ENCODE measurements at places on chromosomes 2 and 18.

DNA sequence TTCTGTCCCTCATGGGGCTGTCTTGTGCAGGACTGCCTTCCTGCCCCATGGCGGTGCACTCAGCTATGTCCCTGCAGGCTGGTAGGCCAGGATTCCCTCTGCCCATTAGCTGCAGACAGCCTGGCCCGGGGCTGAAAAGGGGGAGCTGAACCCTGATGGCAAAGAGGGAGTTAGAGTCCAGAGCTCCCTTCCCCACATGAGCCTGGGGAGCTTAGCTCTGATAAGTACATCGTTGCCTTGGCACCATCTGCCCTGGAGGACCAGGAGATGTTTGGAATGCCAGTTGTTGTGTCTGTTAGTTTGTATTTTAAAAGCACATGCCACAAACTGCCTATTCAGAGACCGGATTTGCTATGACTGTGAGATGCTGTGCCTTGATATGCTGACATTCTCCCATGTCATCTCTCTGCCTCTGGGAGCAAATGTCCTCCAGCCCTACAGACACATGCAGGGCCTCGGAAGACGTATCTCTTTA is 65.1 kb upstream of the AFF3 start:
- DNase-seq = no peak

DNA sequence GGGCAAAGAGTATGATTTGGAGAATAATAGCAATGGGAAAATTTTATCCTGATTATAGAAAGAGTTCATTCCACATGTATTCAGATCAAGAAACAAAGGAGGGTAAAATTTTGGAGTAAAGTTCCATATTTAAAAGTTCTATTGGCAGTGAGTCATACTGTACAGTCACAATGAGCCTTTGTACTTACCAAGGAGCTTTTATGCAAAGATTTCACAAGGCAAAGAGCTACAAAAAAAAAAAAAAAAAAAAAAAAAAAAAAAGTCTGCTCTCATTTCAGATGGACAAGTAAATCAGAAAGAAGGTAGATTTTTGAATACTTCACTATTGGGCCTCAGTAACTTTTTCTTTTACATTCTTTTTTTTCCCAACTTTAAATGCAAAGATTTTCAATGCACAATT is 1802.2 kb upstream of the PIK3C3 start:
- DNase-seq = no peak

- DNase-seq = no peak
Observed at GRCh38 chr2:85959185-85959584, 70.4 kb upstream of the ST3GAL5 start.

- no peak for DNase-seq
Observed at GRCh38 chr2:114040826-114041225, 150.9 kb downstream of the ACTR3 start.

DNA sequence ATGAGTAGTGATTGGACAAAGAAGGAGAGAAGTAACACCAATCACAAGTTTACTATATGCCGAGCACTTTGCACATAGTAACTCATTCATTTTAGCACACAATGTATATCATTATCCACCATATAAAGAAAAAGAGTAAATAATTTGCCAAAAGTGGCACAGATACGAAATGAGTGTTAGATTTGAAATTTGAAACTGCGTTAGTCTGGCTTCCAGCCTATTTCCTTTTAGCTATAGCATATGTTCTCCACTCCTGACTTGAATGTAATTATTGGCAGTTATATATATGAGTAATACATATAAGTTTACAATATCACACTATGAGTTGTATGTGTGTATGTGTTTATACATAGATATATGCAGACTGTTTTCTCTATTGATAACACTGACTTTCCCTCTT is 98.6 kb downstream of the NOL4 start:
- DNase-seq = no peak

- no peak for DNase-seq
Observed at GRCh38 chr18:13179566-13180113, 38.9 kb upstream of the LDLRAD4 start.

DNA sequence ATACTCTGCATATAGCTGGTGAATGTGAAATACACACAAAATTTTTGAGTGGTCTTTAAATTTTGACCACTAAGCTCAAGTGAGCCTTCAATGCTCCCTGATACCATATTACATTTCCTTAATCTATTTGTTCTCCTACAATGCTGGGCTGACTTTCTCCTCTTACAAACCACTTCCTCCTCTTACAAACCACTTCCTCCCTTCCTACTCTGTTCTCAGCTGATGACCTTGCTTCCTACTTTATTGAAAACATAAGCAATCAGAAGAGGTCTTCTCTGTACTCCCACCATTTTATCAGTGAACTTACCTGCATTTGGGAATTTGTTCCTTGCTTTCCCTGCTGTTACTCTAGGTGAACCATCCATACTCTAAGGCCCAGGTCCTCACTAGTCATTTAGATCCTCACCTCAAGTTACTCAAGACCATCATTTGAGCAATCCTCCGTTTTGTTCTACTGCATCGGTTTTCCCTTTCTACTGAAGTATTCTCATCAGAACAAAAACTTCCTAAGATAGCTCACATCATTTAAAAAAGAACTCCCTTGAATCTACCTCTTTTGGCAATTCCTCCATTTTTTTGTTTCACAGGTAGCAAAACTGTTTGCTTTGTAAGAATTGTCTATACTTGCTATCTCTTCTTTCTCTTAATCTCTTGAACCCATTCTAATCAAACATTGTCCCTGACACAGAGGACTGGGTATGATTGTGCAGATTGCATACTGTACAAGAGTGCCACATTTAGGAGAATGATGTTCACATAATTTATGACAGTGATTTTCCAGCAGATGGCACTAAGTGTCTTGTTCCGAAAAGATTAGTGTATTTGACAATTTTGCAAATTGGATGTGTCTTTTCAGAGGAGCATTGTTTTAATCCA is 96.5 kb downstream of the EPB41L5 start:
- peak; percentile 9 for DNase-seq

DNA sequence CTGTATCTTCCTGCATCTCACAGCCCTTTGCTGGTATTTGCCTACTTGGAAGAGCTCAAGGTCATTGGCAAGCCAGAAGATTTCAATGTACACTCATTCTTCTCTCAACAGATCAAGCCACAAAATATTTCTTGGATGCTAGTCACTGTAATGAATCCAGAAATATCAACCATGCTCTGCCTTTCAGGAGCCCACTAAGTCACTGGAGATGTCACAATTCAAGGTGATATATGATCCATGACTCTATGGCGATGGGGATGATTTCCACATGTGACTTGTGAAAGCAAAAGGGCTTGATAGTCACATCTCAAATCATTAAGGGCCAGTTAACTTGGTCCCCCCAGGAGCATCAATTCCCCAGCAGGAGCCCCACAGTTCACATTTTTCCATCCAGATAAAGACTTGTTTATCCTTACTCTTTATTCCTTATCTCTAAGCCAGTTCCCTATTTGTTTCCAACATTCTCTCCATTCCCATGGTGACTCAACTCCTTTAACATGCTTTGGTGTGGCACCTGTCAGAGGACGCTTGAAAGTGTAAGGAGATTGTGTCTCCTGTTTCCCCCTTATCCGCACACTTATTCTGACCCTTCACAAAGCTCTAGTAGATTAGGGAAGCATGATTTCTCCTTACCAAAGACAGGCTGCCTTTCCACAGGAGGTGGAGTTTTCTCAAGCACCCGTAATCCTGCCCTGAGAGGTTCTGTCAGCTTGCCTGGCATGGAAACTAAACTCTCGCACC is 15.8 kb downstream of the PKDCC start:
- DNase-seq = no peak

DNA sequence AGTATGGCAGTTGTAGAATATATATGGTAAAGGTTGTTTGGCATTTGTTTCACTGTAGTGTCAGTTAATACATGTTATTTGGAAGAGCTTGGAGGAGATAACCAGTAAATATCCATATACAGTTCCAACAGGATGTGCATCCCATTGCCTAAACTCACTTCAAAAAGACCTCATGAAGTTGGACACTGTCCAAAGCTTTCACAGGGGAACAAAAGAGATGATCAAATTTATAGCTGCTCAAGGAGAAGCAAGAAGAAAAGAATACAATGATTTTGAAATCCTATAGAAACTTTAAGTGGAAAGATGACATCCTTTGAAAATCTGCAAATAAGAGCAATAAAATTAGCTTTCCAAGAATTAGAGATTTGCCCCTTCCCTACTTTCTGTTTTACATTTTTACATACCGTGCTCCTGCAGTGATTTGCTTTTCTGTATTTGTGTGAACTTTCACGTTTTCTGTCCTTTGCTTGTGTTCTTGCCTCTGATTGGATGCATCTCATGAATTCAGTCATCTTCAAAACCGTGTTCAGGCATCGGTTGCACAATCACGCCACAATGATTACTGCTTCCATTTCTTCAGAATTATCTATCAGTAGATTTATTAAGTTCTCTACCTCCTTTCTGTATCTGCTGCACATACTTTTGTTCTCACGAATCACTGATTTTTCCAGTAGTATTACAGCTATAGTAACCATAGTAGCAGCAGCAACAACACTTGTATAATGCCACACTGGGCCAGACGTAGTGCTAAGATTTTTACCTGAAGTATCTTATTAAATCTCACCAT is 83.8 kb downstream of the PARD3B start:
- DNase-seq = no peak

DNA sequence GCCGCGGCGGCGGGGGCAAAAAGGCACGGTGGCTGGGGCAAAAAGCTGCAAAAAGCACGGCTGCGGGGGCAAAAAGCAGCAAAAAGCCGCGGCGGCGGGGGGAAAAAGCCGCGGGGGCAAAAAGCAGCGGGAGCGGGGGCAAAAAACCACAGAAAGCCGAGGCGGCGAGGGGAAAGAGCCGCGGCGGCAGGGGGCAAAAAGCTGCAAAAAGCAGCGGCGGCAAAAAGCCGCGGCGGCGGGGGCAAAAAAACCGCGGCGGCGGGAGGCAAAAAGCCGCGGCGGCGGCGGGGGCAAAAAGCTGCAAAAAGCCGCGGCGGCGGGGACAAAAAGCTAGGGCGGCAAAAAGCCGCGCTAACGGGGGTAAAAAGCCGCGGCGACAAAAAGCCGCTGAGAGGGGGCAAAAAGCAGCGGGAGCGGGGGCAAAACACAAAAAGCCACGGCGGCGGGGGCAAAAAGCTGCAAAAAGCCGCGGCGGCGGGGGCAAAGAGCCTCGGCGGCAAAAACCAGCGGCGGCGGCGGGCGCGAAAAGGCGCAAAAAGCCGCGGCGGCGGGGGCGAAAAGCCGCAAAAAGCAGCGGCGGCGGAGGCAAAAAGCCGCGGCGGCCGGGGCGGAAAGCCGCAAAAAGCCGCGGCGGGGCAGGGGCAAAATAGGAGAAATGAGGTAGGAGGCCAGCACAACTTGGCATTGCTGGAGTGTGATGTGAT is 123.4 kb downstream of the ANKRD30BL start:
- no peak for DNase-seq

GRCh38 chr2:234961784-234962183 is 10.0 kb downstream of the SH3BP4 start:
- DNase-seq = no peak

- no peak for DNase-seq
Observed at GRCh38 chr2:210561475-210561874, 5.1 kb downstream of the CPS1 start.

- DNase-seq = no peak
Observed at GRCh38 chr2:120904830-120905234, 169.2 kb downstream of the GLI2 start.

DNA sequence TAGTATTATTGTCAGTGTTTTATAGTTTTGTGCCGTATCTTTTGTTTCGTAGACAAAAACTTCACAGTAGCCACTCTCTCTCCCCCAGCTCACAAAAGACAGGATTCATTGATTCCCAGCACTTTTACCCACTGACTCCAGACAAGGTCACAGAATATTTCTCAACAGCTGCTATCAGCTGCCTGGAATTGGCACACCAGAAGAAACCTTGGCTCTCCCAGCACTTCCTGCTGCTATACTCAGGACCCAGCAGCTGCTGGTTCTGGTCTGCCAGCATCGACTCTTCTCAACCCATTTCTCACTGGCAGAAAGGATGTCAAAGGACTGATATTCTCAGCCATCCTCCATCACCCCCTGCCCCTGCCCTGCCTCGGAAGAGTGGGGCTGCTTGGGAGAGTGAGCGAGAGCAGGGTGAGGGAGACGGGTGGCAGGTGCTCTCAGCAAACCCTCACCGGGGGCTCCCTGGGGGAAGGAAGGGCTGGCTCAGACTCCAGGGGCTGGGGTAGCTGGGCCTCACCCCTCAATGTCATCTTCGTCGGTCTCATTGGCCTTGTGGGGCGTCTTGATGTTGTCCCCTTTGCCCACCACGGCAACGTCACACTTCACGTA is 6.1 kb upstream of the OTOF start:
- DNase-seq = no peak

- DNase-seq = no peak
Observed at GRCh38 chr2:212618636-212619035, 80.0 kb upstream of the ERBB4 start.

DNA sequence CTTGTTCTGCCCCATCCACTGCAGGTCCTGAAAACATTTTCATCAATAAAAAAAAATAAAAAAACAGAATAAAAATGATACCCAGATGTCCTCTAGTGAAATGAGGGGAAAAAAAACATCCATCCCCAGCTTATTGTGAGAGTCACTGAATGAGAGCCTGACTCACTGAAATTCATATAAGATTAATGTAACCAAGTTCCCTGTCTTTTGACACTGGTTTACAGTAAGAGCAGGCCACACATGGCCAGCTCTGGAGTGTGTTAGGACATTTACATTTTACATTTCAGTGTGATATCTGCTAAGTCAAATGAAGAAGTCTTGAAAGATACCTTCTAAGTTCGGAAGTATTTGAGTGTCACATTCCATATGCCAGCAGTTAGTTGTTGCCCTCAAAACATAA is 21.1 kb upstream of the IL18R1 start:
- no peak for DNase-seq

GRCh38 chr2:210548878-210549384 is 7.5 kb upstream of the CPS1 start:
- no peak for DNase-seq

DNA sequence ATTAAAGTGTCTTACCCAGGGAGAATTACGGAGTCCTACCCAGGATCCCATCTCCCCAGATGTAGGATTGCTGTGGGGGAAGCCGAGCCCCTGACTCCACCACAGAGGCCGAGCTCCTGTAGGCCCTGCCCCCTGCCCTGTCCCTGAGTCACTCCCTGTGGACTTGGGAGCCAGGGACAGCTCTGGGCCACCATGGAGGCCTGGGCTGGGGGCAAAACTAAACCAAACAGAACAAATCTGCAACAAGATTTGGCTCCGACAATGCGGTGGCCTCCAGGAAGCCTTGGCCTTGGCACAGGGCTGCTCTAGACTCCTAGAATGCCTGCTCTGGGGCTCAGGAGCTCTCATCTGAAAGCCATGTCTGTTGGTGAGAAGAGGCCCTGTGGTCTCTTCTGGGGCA is 99.3 kb upstream of the PXDN start:
- DNase-seq = no peak

- no peak for DNase-seq
Observed at GRCh38 chr18:47970664-47971531, 40.4 kb upstream of the SMAD2 start.

DNA sequence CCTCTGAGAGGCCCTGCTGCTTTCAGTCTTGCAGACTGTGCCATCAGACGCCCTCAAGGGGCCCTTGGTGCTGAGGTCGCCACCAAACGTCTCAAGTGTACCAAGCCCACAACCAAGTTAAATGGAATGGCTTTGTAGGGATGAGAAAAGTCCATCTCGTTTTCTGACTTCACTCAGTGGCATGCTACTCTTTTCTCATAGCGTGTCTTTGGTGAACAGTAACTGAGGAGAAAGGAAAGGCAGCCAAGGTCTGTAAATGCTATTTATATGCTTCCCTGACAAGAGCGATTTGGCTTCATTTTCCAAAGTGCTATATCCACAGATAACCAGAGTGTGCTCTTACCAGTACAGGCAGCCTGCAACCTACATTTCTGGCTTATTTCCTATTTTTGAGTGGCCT is 123.0 kb downstream of the MTX2 start:
- no peak for DNase-seq

Measured in CMK (cell line).